ENCODE measurements at places on chromosomes 6 and 20.

GRCh38 chr6:168014428-168014827, 17.0 kb downstream of the KIF25 start:
- H3K36me3 ChIP-seq: peaks cover 1% of the 10 kb centered on the region
- DNase-seq: no peak
- H3K4me3 ChIP-seq: no peak overlapping the region
- H3K27ac ChIP-seq: no peak overlapping the region
- no peaks in the 10 kb centered on the region for H3K4me1 ChIP-seq

GRCh38 chr6:50097966-50098640, 48.4 kb upstream of the DEFB112 start:
- H3K36me3 ChIP-seq: no peaks in the 10 kb centered on the region
- H3K27ac ChIP-seq: no peak overlapping the region
- no peaks in the 10 kb centered on the region for H3K4me1 ChIP-seq
- no peak for DNase-seq
- no peaks in the 10 kb centered on the region for H3K27me3 ChIP-seq
- no peak overlapping the region for H3K4me3 ChIP-seq

DNA sequence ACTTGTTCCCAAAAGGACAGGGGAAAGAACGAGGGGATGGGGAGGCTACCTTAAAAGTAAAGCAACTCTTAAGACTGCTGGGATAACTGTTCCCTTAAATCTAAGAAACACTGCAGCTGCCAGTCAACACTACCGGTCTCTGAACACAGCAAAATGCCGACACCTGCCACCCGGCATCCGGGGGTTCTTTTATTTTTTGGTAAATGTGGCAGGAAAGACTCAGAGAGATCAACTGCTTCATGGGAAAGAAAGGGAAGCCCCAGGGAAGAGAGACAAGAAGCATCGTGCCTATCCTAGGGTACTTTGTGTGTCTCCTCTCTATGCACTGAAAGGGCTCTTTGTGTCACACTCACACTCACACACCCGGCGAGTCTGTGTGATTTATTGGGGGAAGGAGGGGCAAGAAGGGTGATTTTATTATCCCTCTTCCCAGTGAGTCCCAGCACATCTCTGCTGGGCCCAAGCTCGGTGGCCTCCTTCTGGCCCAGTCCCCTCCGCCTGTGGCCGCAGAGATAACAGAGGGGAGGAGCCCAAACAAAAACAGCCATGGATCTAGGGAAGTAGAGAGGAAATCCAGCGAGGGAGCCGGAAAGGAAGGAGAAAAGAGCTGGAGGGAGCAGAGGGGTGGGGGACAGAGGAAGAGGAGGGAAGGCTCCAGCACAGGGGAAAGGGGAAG, 1.4 kb downstream of the FYN start:
- peak overlapping the region; percentile 98 for H3K4me3 ChIP-seq
- peaks cover 45% of the 10 kb centered on the region for H3K36me3 ChIP-seq
- H3K27me3 ChIP-seq: no peaks in the 10 kb centered on the region
- peak overlapping the region; percentile 98 for H3K27ac ChIP-seq
- DNase-seq: no peak

DNA sequence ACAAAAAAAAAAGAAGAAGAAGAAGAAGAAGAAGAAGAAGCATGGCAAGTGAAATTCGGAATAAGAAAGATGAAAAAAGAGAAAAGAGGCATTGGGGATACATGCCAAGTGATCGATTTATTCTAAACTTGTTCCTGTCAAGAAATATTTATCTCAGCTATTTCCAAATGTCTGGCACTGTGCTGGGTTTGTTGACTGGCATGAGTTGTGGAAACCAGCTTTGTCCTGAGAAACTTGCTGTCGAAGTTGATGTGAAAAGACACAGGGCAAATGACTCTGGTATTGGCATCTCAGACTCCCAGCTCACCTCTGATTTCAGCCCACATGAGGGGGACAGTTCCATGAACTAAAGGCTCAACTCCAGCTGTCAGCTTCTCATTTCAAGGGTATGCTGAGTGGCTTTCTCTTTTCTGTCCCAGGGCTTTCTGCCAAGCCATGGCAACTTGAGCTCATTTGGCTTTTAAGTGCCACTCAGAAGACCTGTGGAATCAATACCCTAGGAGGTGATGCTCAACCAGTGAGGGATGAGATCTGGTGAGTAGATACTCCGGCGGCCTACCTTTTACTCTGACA, 253.3 kb upstream of the JAG1 start:
- no peaks in the 10 kb centered on the region for H3K4me1 ChIP-seq
- no peaks in the 10 kb centered on the region for H3K36me3 ChIP-seq
- DNase-seq: no peak
- no peaks in the 10 kb centered on the region for H3K27me3 ChIP-seq
- H3K4me3 ChIP-seq: no peak overlapping the region

DNA sequence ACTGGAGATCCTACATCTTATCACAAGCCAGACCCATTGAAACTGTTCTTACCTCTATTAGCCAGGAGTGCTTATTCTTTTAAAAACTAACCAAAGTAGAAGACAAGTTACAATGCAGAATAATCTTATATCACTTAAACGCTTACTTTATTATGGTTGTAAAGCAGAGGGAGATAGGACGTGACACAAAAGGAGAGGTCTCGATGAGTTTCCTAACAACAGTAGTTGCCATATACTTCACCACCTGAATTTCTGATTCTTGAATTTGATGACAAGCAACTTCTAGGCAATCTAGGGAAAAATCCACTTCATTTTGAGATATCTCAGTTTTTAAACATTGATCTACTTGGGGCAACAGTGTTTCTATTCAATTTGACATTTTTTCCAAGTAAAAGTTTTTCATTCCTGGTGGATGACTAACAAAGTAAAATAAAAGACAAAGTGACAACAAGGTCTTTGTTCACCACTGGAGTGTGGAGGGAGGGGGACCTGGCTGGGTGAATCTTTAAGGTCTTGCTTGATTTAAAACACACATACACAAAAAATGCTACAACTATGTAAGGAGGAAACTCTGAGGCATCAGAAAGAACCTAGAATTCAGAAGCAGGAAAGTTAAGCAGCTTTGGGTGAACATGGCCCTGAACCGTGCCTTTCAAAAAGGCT, 110.9 kb downstream of the SMLR1 start:
- H3K27ac ChIP-seq: no peak overlapping the region
- H3K36me3 ChIP-seq: peaks cover 2% of the 10 kb centered on the region
- H3K4me1 ChIP-seq: no peaks in the 10 kb centered on the region
- DNase-seq: no peak

DNA sequence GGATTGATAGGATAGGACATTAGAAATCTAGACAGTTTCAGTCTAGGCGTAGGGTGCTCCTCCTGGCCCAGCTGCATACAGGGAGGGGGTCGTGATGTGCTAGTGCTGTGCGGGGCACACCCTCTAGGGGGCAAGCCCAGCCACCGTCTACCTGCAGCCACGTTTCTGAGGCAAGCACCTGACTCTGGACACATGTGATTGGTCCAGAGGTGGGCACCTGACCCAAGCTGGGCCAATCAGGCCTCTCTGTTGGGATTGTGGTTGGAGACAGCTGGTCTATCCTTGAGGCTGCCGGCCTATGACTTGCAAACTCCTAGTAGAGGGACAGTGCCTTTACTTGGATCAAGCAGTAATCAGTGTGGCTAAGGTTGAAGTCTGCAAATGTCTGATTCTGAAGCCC, 317.1 kb downstream of the BMP7 start:
- peaks cover 14% of the 10 kb centered on the region for H3K27me3 ChIP-seq
- no peaks in the 10 kb centered on the region for H3K4me1 ChIP-seq
- no peak overlapping the region for H3K4me3 ChIP-seq
- no peaks in the 10 kb centered on the region for H3K36me3 ChIP-seq
- DNase-seq: no peak

DNA sequence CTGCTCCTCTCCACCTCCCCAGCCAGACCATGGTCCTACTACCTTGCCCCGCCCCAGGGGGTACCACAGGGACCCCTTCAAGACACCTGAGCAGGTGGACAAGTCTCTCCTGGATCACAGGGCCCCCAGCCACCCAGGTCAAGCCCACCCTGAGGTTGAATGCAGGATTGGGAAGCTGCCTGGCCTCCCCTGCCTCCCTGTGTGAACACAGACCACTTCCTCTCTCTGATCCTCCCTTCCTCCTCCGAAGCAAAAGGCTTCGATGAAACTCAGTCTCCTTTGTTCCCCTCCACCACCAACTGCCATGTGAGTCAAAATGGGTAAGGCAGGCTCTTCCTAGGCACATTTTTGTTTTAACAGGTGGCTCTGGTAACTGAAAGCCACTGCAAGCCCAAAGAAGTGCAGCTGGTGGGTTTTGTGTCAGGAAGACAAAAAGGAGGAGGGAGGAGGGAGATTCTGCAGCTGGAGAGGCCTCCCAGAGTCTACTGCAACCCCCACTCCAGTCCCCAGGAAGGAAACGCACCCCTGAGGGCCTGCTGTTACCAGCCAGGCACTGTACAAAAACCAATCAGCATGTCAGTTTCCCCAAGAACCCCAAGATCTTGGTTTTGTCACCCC, 5.4 kb downstream of the ADA start:
- H3K27me3 ChIP-seq: no peaks in the 10 kb centered on the region
- no peaks in the 10 kb centered on the region for H3K36me3 ChIP-seq
- H3K27ac ChIP-seq: peak overlapping the region; percentile 74
- H3K4me1 ChIP-seq: peaks cover 91% of the 10 kb centered on the region
- DNase-seq: no peak

Data from activated naive CD8-positive, alpha-beta T cell treated with anti-CD3 and anti-CD28 coated beads, Interleukin-2, amount 50 U/mL, for 24 hours (primary cell).